ENCODE measurements at places on chromosomes 12 and 14. TPM values are rescaled to one million over a fixed set of nuclear protein-coding genes. Genes with fewer than 3 reads are reported as not detected.

Gene INHBC
- total RNA-seq = not detected

Gene SRRM4
- under 0.01 TPM for total RNA-seq

Gene KLRC4
- total RNA-seq = 1.2 TPM

Gene SERPINA12
- not detected for total RNA-seq

Gene NKX2-1
- not detected for total RNA-seq

Gene DAO
- total RNA-seq = not detected

Gene CEP170B
- total RNA-seq = 34.6 TPM

Gene SLC10A1
- not detected for total RNA-seq

Gene P2RX2
- not detected for total RNA-seq

Measured in placental epithelial cell (primary cell).